CD4-positive, alpha-beta T cell treated with Interferon gamma for 1 hour (primary cell): ENCODE measurements at places on chromosomes 3 and 15.

DNA sequence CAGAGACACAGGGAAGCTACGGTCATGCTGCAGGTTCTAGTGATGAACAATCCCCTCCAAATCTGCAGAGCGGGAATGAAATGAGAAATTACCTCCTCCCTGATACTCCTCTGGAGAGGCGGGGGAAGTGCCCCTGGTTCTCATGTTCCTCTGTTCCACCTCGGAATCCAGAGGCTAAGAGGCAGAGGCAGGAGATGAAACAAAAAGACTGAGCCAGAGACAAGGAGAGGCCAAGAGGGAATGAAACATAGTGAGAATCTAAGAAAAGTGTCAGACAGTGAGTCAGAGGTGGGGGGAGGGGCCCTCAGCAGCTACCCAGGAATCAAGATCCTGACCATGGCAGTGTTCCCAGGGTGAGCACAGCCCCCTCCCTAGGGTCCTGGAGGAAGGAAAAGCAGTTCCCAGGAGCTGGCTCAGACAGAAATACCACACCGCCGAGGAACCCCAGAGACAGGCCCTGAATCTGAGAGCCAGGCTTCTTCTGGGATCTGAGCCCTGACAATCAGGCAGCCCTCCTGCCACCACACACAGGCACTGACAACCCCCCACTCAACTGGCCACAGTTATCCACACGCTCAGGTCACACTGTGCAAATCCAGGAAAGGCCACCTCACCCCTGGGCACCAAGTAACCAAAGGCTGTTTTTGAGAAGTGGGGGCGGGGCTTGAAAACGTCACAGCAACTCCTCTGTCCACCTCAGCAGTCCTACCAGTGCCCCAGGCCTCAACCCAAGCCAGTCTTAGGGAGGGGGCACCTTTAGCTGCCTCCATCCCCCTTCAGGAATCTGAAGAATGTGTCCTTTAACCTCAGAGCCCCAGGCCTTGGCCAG is 2.4 kb downstream of the CSRNP1 start:
- DNase-seq = peak; percentile 51

DNA sequence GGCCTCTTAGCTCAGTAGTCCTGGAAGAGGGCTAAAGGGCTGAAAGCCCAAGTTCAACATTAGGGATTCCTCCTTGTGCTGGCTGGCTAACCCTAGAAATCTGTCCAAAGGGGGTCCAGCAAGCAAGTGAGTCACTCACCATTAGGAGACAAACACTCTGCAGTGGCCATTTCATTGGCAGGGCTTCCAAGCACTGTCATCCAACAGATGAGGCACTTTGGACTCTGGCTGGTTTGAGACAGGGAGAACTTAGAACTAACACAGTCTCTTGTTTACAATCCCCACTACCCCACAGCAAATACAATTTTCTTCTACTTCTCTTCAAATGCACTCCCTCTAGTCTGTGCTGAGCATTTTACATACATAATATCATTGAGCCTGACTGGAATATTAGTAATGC is 10.1 kb upstream of the WNT5A start:
- DNase-seq = no peak

GRCh38 chr3:139466360-139466759 is 10.0 kb downstream of the RBP2 start:
- DNase-seq = no peak

DNA sequence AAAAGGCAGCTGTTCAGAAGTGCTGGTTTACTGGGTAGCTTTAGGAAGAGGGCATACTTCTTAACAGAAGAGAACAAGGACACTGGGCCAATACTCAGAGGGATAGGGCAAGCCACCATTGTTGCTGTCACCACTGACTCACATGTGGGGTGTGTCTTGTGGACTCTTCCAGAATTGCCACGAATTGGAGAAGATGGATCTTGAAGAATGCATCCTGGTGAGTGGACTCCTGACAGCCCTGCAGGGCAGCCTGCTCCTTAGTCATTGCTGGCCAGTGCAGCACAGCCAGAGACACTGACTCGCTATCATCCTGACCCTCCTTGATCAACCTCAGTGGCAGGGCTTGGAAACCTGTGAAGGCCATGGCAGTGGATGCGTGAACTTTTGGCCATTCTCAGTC is 62.3 kb downstream of the UBP1 start:
- DNase-seq = no peak

DNA sequence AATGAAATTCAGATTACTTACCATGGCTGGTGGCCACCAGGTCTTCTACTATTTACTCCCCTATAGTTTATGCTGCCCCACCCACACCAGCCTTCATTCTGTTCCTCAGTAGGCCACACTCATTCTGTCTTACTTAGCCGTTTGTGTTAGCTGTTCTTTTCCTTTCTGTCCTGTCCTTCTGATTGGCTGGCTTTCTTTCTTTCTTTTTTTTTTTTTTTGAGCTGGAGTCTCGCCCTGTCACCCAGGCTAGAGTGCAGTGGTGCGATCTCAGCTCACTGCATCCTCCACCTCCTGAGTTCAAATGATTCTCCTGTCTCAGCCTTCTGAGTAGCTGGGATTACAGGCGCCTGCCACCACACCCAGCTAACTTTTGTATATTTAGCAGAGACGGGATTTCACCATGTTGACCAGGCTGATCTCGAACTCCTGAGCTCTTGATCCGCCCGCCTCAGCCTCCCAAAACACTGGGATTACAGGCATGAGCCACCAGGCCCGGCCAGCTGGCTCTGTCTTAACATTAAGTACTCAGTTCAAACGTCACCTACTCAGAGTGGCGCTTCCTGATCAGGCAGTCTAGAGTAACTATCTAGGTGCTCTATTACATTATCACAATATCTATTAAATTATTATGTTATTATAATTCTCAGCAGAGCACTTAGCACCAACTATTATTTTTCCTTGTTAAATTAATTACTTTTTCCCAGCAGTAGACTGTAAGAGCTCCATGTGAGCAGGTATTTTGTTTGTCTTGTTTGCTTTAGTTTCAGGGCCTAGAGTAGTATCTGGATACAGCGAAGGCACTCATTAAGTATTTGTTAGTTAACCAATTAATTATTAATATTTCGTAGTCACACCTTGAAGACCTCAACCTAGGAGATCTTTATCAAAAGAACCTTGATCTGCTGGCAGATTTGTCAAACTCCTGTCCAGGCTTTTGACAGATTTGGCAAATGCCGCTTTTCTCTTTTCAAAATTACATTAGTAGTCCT is 6.4 kb downstream of the CMSS1 start:
- DNase-seq = no peak

DNA sequence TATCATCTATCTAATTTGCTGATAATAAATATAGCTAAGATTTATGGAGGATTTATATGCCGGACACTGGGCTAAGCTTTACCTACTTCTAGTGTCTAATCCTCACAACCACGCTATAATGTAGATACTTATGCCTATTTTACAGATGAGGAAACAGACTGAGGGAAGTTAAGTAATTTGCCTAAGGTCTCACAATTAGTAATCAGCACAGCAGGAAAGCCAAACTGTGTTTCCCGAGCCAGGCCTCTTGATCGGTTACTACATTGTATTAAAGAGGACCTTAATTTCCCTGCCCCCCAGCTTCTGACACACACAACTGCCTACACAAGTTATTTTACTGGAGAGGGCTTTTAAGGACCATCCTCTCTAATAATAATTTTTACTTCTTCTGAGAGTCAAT is 40.9 kb downstream of the ONECUT1 start:
- no peak for DNase-seq

GRCh38 chr3:41224120-41224806 is 25.0 kb downstream of the CTNNB1 start:
- DNase-seq = no peak

GRCh38 chr3:86245360-86245759 is 745.6 kb downstream of the VGLL3 start:
- DNase-seq = no peak

DNA sequence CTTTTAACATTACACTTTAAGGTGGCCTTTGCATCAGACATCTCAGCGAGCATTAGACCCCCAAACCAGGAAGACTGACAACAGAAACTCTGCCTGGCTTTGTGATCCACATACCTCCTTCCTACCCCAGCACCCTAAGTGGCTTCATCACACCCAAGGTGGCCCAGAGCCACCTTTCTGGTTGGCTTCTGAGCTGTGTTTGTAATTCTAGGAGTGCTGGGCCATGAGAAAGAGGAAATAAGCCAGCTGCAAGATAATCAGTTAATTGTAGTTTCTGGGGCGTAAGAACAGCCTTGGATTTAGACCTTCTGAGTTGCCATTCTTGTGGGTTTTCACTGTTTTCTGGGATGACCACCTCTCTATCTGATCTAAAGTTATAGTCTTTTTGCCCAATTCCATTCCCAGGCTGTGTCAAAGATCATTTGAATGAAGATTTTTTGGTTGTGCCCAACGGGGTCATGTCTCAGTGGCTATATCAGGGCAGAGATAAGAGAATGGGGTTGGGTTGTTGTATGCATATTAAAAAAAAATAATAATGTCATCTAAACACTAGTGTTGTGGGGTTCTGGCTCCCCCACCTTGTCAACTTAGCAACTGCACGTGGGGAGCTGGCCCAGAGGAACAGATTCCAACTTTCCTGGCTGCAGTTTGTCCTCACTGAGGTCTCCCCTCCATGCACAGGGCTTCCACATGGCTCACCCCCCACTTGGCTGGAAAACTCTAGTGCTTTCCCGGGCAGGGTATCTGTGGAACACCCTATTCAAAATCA is 234.8 kb upstream of the WNT5A start:
- no peak for DNase-seq

GRCh38 chr3:65761446-65762234 is 277.1 kb downstream of the MAGI1 start:
- no peak for DNase-seq

DNA sequence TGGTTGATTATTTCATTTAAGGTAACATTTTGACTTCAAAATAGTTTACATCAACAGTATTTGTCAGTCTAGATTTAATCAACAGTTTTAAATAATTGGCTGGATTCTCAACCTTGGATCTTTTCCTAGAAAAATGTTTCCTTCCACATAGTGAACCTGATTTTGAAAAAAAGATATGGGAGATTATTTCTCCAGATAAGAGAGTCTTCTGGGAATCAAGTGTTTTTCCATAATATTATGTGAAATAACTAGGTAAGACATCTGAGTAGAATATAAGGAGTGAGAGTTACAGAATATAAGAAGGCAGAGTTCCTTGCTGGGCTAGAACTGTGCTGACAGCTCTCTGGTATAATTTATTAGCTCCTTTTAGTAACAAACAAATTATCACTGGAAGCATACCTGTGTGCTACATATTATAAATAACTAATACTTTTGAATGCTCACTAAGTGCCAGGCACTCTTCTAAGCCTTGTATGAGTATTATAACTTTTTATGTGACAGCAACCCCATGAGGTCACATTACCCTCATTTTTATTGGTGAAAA is 18.8 kb upstream of the TNFSF10 start:
- no peak for DNase-seq

- no peak for DNase-seq
Measured at GRCh38 chr3:159897331-159898075, 91.1 kb upstream of the IL12A start.

- DNase-seq = no peak
Measured at GRCh38 chr3:188779281-188779980, 392.3 kb upstream of the TPRG1 start.

DNA sequence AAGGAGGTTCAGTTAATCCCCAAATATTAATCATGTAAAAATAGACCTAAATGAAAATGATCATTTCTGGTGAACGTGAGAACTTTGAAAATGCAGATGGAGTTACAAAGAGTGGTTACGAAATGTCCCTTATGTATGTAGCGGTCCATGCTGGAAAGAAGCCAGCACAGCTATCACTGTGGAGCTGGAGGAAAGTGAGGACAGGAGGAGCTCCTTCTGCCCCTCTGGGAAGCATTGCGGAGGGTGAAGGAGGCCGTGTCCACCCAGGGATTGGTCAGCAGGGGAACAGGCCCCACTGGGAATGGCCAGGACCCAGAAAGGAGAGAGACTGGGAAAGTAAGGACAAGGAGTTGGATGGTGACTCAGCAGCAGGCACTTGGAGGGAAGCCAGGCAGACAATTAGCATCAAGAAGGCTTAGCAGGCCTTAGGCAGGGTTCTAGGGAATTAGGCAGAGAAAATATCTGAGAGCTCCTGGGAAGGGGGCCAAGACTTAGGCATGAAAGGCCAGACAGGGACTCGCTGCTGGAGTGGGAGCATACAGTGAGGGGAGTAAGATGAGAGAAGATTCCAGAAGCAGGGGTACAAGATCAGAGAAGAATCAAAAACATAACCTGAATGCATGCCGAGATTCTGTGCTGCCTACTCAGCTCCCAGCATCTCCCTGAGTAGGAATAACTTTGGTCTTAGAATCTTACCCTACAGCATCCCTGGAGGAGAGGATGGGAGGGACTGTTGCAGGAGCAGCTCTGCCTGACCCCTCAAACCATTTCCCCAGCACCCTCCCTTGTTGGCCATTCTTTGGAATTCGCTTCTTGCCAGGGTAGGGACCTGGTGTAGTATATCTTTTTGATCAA is 171.0 kb upstream of the UMPS start:
- no peak for DNase-seq

DNA sequence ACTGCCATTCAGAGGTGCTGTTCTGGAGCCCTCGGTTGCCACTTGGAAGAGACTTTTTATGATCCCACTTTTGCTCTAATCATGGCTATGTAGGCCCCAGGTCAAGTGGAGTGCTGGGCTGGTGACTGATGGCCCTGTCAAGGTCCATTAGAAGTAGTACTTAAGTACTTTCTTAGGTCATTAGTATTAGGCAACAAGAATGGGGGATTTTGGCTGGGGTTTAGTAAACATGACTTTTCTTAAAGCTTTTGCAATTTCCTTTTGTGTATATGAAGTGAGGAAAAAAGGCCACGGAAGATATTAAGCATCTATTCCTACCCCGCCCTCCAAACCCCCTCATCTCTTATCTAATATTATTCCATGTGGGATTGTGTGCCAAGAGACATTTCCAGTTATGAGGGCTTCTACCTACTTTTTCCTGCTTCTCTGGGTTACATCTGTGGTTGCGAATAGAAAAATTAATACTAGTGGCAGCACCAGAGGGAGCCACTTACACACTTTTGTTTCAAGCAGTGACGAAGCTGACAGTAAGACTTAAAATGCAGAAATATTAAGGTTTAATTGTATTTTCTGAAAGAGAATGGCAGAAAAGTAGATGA is 13.9 kb downstream of the NLGN1 start:
- DNase-seq = no peak

GRCh38 chr3:144865948-144866347 is 894.3 kb downstream of the DIPK2A start:
- DNase-seq = no peak

- DNase-seq = no peak
Measured at GRCh38 chr15:68733666-68734065, 87.0 kb downstream of the ANP32A start.

GRCh38 chr15:79620112-79620857 is 188.1 kb downstream of the MINAR1 start:
- no peak for DNase-seq

DNA sequence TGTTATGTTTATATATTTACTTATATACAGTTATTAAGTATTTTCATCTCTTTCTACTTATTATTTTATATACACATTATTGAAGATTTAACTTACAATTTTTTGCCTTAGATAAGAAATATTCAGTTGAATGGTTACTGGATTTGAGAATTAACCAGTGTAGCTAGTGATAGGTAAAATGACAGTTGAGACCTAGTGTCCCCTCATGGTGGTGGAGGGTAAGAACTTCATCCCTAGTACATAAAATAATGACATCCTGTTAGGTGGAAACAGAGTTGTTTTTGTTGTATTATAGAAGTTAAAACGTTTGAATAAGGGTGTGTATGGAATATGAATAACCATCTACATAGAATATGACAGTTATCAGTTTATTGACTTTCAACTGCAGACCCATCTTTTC is 1152.4 kb upstream of the ALCAM start:
- DNase-seq = no peak
